ENCODE measurements at places on chromosomes 6 and 20.
A peak's percentile ranks its signal among the peaks of the same experiment; 100 is the strongest.

- DNase-seq = no peak
Observed at GRCh38 chr6:168264593-168265335, 54.8 kb downstream of the DACT2 start.

GRCh38 chr20:1900321-1900801, 5.2 kb downstream of the SIRPA start:
- DNase-seq = peak; percentile 92

- DNase-seq = no peak
Observed at GRCh38 chr6:73121421-73121993, 103.8 kb downstream of the KHDC1L start.

DNA sequence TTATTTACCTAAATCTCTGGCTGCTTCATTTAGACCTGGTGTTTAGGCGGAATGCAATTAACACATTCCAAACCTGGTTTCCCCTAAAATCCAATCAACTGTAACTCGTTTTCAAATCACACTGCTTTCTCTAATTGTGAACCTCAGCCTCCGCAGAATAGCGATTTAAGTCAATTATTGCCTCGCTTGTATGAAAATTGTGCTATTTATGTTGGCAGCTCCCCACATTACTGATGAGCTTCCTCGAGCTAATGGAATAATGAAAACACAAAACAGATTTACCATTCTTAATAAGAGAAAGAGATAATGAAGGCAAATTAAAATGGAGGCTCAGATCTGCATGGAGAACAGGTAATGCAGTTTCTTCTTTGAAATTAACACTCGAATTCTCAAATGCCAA, 67.9 kb downstream of the SLC2A10 start:
- DNase-seq = no peak

DNA sequence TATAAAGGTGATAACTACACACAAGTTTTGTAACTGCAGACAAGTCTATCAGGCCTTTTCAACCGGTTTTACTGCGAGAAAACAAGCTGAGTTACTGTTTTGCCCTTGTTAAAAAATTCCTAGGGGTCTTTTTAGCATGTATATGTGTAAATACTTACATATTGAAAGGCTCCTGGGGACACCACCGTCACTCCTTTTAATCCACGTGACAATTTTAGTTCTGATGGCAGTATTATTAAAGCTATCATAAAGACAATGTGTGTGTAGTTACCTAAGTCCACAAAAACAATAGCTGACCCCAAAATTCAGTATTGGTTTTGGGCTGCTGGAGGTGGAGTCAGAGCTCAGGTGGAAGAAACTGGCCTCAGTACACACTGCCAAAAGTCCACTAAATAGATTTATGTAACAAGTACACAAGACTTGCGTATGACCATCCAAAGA, 41.3 kb upstream of the HFE start:
- no peak for DNase-seq

DNA sequence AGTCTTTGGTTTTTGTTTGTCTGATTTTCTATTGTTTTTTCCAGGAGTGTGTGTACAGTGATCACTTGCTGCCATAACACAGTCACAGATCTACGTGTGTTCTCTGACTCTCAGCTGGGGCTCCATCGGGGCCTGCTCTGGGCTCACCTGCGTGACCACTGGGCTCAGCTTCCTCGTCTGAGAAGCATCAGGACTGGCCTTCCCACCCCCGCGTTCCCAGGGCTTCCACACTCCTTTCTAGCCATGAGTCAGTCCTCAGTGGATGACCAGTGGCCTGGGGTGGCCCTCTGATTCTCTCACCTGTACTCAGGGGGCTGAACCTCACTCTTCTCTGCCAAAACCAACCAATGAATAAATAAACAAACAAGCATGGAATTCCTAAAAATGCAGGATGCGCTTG, 14.5 kb downstream of the THBS2 start:
- DNase-seq = no peak

DNA sequence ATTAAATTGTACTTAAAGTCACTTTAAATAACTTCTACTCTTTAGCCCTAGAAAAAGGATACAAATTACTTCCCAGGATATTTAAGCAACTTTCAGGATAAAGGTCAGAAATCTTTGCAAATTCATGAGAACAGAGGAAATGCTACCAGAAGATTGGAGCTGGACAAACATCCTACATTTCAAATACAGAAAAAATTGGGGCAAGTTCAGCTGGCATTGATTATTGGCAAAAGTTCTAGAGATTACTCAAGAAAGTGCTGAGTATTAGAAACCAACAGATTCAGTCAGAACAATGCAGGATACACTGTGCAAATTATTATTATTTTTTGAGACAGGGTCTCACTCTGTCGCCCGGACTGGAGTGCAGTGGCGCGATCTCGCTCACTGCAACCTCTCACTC, 6.0 kb downstream of the SLC22A23 start:
- DNase-seq = no peak

DNA sequence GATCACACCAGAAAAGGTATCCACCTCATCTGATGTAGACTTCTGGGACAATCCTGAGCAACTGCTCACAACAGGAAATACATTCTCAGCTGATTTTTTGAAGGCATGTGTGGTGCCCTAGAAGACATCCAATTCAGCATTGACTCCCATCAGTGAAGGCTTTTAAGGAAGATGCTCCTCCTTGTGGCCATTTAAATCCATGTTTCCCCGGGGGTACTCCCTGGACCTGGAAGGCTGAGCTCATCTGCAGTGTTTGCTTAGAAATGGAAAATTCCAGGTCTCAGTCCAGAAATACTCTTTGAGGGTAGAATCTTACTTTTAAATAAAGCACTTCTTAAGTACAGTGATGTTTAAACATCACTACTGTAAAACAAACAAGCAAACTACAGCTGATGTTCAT, 195.5 kb upstream of the PDE10A start:
- no peak for DNase-seq

GRCh38 chr6:17470938-17471327, 77.5 kb downstream of the CAP2 start:
- no peak for DNase-seq

GRCh38 chr6:167208819-167209576, 51.2 kb upstream of the GPR31 start:
- DNase-seq = no peak

DNA sequence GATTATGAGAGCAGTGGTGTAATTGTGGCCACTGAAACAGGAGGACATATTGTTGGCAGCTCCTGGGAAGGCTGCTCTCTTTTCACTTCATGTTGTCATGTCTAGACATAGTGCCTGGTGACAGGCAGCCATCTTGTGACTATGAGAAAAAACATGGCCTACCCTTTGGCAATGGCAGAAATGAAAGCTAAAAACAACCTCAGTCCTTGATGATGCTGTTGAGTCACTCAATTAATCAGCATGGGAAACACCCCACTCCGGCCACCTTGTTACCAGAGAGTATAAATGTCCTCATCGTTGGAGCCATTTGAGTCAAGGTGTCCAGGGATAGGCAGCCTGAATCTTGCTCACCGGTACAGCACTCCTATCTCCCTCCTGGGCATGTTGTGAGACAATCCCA, 31.2 kb upstream of the HMGA1 start:
- DNase-seq = no peak

- DNase-seq = no peak
Observed at GRCh38 chr6:25404693-25405169, 125.6 kb downstream of the CARMIL1 start.

DNA sequence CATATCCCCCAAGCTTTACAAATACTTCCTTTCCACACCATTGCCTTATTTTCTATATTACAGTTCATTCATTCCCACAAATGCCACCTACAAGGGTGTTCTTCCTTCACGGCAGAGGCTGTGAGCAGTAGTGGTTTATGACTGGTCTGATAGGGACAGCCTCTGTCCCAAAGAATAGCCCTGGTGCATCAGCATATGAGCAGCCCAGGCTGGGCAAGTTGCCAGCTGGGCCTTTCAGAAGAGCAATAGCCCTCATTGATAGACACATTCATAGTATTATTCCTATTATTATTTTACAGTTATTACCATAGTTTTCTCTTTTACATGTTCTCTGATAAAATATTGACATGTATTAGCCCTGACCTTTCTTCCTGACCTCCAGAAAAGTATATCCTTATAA, 149.9 kb downstream of the MMS22L start:
- DNase-seq = no peak

GRCh38 chr6:156703719-156704118, 73.5 kb upstream of the ARID1B start:
- no peak for DNase-seq

GRCh38 chr20:39698752-39699151, 736.6 kb downstream of the DHX35 start:
- no peak for DNase-seq

- DNase-seq = no peak
Observed at GRCh38 chr6:91718198-91718597, 1131.3 kb upstream of the MAP3K7 start.

- DNase-seq = peak; percentile 57
Observed at GRCh38 chr20:24382331-24382730, 87.1 kb upstream of the SYNDIG1 start.

DNA sequence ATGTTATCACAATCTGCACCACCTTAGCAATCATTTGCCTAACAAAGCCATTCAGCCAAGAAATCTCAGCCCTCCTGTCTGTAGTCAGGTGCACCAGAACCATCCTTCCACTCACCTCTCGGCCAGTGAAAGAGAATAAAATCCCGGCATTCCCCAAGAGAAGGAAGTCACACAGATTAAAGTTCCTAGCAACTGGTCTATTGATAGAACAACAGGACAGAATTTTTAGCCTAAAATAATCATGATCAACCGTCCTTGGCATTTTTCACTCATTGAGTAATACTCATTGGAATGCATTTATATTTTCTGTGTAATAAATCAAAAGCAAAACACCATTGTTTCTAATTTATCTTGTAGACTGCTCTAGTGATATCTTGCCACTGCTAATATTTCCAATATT, 85.7 kb upstream of the CDH4 start:
- no peak for DNase-seq

- DNase-seq = no peak
Observed at GRCh38 chr6:15391500-15391899, 145.6 kb downstream of the JARID2 start.

- DNase-seq = no peak
Observed at GRCh38 chr20:57076951-57077350, 189.5 kb downstream of the BMP7 start.

DNA sequence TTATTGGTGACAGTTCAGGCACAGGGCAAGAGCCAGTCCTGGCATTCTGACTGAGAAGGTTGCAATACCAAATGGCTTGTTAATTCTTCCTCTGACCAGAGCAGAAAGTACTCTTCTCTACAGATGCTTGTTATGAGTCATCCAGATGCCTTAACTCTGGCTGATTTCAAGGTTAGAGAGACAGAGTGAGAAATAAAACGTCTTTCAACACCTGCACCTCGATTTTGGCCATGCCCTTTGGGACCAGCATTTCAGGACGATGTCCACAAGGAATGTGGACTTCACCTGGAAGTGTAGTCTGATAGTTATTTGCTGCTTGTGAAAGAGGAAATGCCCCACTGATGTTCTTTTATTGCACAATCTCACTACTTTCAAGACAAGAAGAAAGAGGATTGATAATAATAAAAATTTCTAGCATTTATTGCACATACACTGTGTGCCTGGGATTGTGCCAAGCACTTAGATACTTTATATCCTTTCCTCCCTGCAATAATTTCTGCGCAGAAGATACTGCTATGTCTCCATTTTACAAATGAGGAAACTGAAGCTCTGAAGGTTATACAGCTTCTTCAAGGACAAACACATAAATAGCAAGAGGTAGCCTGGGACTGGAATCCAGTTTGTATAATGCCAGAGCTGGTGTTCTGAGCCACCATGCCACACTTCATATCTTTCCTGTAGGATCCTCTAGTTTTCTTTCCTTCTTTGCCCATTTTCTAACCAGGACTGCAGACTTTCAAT, 33.5 kb upstream of the MCM3 start:
- no peak for DNase-seq

DNA sequence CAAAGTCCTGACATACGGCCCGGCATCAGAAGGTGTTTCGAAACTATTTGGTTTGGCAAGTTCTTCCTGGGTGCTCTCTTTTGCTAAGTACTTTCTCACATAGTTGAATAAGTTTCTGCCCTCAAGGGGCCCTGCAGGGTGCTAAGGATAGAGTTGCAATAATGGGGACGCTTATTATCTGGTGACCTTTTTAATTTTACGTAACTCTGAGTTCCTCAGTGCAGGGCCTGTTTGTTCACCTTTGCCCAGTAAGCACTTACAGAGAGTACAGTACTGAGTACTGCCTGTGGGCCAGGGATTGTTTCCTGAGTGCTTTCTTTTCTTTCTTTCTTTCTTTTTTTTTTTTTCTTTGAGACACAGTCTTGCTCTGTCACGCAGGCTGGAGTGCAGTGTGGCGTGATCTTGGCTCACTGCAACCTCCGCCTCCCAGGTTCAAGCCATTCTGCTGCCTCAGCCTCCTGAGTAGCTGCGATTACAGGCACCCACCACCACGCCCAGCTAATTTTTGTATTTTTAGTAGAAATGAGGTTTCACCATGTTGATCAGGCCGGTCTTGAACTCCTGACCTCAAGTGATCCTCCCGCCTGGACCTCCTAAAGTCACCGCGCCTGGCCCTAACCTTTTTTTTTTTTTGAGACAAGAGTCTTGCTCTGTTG, 4.5 kb upstream of the PXMP4 start:
- DNase-seq = no peak

- DNase-seq = no peak
Observed at GRCh38 chr20:2261046-2261485, 34.7 kb upstream of the TGM3 start.

GRCh38 chr6:12012038-12012557, at the start of gene HIVEP1:
Gene HIVEP1, plus strand, starts transcription at chr6:12012312. Its CDS starts 3,317 bp downstream, at chr6:12015629.
- DNase-seq = peak; percentile 51

DNA sequence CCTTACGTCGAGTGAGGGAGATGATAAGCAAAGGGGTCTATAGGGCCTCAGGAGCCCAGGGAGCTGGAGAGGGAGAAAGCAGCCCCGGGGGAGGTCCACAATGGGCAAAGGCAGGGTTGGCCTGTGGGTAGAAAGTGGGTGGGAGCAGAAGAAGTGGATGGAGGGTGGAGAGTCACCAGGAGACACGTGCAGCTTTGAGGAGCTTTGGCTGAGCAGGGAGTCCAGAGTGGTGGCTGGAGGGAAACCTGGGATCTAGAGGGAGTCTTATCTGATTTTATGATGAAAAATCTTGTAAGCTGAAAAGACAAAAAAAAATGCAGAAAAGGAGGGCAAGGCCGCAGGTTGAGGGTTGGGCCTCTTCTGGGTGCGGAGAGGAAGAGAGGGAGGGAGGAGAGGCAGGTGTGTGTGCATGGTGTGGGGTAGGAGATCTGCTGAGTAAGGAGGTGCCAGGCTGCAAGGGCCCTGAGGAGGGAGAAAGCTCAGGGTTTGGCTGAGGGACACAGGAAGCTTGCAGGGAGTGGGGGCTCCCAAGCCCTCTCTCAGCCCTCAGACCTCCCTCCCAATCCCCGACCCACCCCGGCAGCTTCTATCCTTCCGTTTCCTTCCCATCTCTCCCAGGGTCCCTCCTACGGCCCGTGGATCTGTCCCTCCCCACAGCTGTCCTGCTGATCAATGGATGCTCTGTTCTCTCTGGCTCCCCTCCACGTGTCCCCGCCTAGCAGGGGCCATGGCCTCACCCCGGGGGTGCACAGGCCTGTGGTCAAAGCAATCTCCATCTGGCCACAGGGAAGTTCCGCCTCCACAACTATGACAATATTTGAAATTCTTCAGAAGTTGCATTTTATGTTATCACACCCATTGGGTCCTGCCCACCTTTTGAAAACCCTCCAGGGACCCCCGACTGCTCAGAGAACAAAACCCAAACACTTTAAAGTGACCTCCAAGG, 17.1 kb upstream of the BPI start:
- DNase-seq = no peak

Measured in WERI-Rb-1 (cell line).